Stimulated activated CD4-positive, alpha-beta T cell treated with anti-CD3 and anti-CD28 coated beads, Interleukin-2, amount 100 ng/mL, for 24 hours (primary cell): ENCODE measurements at places on chromosomes 13 and 19.

GRCh38 chr13:106038752-106039151 is 496.7 kb downstream of the EFNB2 start:
- no peak for DNase-seq

GRCh38 chr19:57829316-57829715 is 783 bp upstream of the ZNF587B start:
- no peak for DNase-seq

DNA sequence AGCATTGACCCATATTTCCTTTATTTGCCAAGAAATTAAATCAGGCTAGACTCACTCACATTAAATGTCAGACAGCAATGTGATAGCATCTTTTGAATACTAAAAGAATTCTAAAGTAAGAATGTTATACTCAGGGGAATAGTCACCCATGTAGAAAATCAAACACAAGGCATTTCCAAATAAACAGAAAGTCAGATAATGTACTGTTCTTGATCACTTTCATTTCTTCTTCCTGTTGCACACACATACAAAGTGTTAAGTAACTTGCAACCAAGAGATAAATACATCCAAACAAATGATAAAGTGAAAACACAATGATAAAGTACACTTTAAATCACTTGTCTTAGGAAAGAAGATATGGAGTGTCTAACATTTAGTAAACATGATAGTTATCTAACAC is 1366.6 kb upstream of the MIR17HG start:
- DNase-seq = no peak

DNA sequence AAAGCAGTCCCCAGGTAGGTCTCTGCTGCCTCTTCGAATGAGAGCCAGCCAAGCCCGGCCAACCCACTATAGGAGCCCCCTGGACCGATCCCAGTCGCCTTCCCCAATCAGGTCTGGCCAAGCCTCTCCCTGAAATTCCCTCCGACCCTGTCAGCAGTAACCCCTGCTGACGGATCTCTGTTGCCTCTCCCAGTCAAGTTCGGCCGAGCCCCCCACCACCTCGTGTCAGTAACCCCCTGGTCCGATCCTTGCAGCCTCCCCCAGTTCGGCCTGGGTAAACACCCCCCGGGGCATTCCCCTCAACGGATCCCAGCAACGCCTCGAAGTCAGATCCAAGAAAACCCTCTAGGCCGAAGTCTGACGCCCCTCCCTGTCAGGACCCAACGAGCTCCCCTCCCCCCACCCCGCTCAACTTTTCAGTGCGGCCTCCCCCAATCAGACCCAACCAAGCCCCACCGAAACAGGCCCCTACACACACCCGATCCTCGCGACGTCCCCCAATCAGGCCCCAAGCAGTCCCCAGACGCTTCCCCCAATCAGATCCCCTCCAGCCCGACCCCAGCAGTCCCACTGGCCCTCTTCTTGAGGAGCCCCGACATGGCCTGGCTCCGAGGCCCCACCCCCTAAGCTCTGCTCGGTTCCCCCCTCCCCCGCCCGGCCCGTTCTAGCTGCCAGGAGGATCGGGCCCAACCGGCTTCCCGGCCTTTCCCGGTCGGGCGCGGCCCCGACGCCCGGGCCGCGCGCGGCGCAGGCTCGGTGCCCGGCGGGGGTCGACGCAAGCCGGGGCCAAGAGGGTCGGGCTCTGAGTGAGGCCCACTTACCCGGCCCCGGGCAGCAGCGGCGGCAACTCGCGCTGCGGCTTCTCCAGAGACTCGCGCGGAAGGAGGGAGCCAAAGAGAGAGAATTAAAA is 1.8 kb downstream of the TNPO2 start:
- peak; percentile 59 for DNase-seq

DNA sequence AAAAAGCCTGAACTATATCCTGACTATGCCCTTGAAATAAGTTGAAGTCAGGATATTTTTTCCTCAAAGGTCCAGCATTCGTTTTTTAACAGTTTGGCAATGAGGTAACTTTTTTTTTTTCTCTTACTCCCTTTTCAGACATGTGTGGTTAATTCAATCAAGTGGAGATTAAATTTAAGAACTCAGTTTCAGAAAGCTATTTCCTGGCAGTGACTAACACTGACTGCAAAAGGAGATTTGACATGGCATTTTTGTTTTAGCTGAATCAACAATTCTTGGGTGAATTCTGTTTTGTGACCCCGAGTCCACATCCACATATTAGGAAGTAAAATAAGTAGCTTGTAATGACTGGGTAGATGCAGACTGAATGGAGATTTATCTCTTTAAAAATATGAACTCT is 716.4 kb downstream of the PCDH9 start:
- DNase-seq = no peak
